ENCODE measurements at places on chromosomes 3 and 15. TPM values are rescaled to one million over a fixed set of nuclear protein-coding genes. Genes with fewer than 3 reads are reported as not detected.

DNA sequence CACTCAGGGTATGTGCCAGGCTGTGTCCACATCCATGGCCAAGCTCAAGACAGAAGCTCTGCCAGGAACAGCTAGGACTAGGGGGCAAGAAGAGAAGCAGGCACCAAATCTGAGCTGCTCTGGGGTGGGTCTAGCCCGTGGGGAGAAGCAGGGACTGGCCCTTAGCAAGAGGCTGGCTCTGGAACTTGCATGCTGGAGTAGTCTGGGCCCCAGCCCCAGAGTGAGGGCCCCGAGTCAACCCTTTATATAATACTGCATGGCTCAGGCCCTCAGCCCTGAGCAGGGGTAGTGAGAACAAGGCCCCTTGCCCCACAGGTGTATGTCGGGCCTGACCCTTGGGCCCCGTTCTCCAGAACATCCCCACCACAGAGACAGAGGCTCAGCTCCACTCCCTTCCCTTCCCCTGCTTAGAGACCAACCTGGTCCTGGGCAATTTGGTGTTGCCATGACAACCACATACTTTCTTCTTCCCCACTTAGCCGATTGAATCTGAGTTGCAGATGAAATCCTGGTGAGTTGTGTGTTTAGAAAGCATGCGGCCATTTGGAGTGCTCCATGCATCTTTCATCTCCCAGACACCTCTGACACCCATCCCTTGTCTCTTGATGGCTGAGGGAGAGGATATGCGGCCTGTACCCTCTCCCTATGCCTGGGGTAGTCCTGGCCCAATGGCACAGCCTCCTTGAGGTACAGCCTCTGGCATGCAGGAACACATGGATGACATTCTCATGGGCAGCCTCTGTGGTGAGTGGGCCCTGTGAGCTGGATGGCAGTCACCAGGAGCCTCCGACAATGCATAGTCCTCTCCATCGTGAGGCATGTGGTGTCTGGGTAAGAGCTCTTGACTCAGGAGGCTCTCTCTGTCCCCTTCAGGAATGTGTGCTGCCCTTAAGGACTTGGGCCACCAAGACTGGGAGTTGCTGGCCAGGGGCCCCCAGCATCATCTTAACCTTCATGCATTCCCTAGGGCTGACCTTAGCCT lies 29.2 kb upstream of the SFMBT1 start:
- no peaks in the 10 kb centered on the region for H3K27me3 ChIP-seq
- no peak overlapping the region for H3K27ac ChIP-seq
- peaks cover 13% of the 10 kb centered on the region for H3K4me1 ChIP-seq
- H3K36me3 ChIP-seq, result no peaks in the 10 kb centered on the region
- no peak overlapping the region for H3K4me3 ChIP-seq

GRCh38 chr3:44870375-44871061 lies 3.9 kb upstream of the TGM4 start:
- DNase-seq, result no peak
- no peaks in the 10 kb centered on the region for H3K36me3 ChIP-seq
- no peaks in the 10 kb centered on the region for H3K4me1 ChIP-seq
- no peak overlapping the region for H3K27ac ChIP-seq
- H3K27me3 ChIP-seq, result no peaks in the 10 kb centered on the region

DNA sequence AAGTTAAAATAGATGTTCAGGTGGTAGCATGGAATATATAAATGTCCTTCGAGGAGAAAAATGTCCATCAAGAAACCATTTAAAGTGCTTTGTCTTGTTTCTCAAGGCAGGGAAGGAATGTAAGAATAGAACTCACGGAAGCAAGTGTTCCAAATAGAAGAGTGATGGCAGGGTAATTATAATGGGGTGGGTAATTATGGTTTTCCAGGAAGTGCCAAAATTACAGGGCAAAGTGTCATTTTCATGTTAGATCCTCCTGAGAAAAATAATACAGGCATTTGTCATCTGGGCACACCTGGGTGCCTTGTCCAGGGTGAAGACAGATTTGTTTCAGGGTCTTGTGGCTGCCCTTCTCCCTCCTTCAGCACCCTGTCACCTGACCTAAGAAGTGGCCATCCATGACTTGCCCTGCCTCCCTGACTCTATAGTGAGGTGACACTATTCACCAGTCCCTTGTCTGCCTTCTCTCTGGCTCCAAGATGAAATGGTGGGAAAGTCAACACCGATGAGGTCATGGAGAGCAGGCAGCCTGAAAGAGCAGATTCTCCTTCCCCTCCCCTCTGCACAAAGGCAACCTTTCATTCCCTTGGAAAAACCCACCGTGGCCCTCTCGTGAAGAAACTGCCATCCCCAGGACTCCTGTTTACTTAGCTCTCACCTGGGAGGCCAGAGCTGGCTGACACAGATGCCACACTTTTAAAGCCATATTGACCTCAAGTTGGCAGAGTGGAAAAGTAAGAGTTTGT lies 45.1 kb upstream of the AMOTL2 start:
- H3K4me1 ChIP-seq, result no peaks in the 10 kb centered on the region
- no peak overlapping the region for H3K27ac ChIP-seq

GRCh38 chr3:95272781-95273180 lies 1209.9 kb downstream of the NSUN3 start:
- no peak overlapping the region for H3K4me3 ChIP-seq
- no peak overlapping the region for H3K27ac ChIP-seq
- H3K27me3 ChIP-seq, result no peaks in the 10 kb centered on the region
- DNase-seq, result no peak
- no peaks in the 10 kb centered on the region for H3K4me1 ChIP-seq
- no peaks in the 10 kb centered on the region for H3K36me3 ChIP-seq

Gene PPM1L
- 35.8 TPM for total RNA-seq

Gene ITIH3
- total RNA-seq, result 0.13 TPM

Gene HGD
- not detected for total RNA-seq

Gene GPR160
- total RNA-seq, result 0.55 TPM

Gene CLDN11
- 3.2 TPM for total RNA-seq

Gene PAK6
- 7.4 TPM for total RNA-seq

Gene IL20RB
- total RNA-seq, result 0.32 TPM

Gene MESP2
- total RNA-seq, result 0.23 TPM

Data from heart right ventricle (tissue), 16 donors.